ENCODE measurements at places on chromosomes 4 and X.

DNA sequence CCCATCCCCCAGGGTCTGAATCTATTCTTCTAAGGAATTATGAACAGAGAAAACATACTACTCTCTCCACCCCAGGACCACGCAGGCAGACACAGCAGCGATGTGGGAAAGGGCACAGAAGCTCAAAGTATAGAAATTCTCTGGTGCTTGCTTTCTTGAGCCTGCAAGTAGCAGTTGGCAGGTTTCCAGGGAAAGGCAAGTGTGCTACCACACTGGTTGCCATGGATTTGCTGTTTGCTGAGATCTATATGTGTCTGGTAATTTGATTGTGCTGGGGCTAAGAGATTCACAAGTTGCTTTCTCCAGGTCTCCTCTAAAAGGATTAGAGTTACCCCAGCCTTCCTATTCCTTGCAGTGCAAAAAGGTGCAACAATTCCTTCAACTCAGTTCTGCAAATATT, 83.1 kb downstream of the GUCY2F start:
- no peak for DNase-seq

GRCh38 chrX:64192040-64192439, 13.5 kb downstream of the AMER1 start:
- no peak for DNase-seq

DNA sequence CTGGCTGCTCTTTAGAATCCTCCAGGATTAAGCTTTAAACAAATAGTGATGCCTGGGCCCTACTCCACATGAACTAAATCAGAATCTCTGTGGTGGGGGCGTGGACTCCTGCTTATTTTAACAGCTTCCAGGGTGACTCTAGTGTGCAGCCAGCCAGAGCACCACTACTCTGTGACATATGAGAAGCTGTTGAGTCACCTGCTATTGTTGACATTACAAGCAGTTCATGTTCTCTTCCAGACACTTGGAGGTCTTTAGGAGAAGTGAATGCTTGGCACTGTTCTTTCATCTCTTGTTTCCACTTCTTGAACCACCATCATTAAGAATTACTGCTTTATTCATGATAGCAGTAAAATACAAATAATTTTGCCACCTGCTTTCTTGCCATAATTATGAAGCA, 426 bp upstream of the C4orf51 start:
- DNase-seq, result no peak

GRCh38 chrX:66050140-66050569, 10.3 kb upstream of the VSIG4 start:
- no peak for DNase-seq

DNA sequence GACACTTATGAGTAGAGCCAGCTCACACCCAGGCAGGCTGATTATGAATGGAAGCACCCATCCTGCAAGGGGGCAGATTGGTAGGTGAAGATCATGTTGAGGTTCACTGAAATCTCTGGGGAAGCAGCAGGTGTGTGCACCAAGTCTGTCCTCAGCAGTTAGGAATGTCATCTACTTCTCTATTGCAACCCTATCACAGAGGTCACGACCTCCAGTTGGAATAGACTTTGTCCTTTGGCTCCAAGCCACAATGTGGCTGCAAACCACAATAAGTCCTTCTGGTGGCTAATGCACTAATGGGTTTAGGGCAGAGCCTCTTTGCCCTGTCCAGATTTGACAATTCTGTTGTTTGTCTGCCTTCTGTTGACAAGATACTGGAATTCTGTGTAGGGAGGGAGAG, 1056.7 kb downstream of the PCDH19 start:
- DNase-seq, result no peak

GRCh38 chr4:186472948-186473347, 82.4 kb downstream of the MTNR1A start:
- DNase-seq, result no peak

DNA sequence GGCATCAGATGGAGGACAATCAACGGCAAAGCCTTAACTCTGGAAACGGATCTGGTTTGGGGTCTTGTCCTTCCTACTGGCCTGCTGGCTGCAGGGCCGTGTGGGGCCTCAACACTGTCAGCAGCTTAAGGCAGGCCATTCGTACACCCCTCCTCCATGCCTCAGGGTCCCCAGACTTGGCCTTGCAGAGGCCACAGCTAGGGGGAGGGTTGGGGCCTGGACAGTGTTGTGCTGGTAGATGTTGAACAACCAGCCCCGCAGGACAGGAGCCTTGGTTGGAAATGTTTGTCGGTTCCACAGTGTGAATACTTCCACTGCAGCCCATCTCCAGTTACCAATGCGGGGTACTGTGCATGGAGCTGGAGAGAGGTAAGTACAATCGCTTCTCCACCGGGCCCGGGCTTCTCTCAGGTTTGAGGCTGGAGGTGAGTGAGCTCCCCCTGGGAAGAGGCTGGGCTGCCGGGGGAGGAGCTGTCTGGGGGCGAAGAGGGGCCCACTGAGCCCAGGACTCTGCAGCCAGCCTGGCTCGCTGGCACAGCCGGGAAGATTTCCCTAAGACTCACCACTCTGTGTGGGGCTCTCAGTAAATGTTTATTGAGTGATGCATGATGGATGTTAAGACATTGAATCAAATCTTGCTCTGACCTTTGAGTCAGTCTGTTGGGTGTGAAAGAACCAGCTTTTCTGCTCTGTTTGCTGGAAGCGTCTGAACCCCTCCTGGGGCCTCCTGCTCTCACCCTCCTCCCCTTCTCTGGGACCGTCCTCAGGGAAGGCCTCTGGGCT, 19.7 kb upstream of the GPR78 start:
- DNase-seq, result no peak

DNA sequence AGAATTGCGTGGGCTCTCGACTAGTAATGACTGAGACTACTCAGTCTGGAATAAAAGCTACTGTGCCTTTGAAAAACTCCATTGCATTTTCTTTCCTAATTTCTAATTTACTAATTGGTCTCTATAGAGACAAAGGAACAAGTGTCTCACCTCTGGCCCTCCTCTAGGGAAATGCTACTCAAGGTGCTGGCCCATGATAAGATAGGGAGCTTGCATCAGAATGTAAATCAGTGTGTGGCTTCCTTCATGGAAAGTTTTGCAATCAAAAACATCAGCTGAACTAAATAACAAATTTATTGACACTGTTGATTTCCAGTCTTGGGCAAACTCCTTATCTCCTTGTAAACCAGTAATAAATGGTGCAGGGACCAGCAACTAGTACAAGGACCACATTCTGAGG, 81.8 kb downstream of the SRPX start:
- no peak for DNase-seq

DNA sequence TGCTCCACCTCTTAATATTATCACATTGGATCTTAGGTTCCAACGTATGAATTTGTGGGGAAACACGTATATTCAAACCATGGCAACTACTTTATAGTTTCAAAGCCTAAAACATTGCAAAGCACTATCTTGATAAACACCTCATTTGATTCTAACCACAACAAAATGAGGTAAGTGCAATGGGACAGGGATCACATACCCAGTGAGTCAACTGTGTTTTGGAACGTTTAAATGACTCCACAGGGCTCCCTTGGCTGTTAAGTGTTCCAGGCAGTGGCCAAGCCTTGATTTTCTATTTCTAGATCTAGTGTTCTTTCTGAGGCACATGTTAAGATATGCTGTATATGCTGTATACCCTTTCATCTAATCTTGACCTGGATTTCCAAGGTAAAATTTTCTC, 54.5 kb upstream of the C1QTNF7 start:
- no peak for DNase-seq

DNA sequence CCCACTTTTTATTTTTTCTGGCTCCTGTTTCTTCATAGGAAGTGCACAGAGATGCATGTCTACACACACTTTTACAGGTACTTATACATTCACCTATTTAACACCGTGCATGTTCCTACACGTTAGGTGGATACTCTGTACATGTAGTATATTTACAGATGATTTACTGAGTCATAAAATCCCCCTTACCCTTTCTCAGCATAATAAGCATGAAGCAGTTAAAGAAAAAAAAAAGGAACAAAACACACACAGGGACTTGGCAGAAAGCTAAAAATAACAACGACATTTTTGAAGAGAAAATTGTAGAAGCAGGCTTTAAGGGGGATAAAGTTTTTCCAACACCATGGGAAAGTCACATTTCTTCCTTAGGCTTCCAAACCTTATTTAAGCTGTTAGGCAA, 96.4 kb upstream of the IQCM start:
- no peak for DNase-seq

- DNase-seq, result no peak
These were observed at the start of gene TMEM47 for GRCh38 chrX:34656842-34657725. Gene TMEM47 (minus strand): TSS chrX:34657285. CDS start chrX:34657029, 256 bp downstream.

GRCh38 chr4:845836-846251, 19.9 kb upstream of the CPLX1 start:
- no peak for DNase-seq

DNA sequence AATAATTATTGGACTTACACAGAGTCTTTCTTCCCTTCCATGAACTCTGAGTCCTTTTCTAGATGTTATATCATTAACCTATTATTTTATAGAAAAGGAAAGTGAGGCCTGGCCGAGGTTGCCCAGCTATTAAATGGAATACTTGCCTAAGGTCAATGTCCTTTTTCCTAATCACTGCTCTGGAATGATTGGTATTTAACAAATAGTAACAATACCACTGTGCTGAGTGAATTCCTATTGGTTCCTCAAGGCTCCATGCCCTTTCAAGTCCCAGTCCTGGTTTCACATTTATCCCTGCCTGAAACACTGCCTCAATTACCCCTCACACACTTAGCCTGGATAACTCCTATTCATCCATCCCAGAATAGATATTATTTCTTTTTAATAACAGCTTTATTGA, 6.2 kb downstream of the TCEAL9 start:
- DNase-seq, result no peak

GRCh38 chr4:76251441-76252270, at the start of gene FAM47E:
Gene FAM47E (plus strand): TSS chr4:76251721. CDS start chr4:76251747, 26 bp downstream.
- DNase-seq, result peak; percentile 38

DNA sequence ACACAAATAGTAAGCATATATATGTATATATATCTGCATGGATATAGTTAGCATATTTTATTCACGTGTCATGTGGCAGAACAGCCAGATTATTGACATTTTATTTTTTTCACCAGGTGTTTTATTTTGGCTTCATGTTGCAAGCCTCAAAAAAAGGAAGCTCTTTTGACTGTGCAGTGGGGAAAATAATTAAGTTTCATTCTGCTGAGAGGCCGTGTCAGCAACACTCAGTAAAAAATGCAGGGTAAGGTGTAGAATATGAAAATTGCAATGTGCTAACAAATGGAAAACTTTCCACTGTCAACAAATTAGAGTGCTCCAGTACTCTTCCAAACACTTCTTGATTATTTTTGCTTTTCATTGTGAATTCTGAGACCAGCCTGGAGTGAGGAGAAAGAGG, 511.5 kb downstream of the GLUD2 start:
- DNase-seq, result no peak

DNA sequence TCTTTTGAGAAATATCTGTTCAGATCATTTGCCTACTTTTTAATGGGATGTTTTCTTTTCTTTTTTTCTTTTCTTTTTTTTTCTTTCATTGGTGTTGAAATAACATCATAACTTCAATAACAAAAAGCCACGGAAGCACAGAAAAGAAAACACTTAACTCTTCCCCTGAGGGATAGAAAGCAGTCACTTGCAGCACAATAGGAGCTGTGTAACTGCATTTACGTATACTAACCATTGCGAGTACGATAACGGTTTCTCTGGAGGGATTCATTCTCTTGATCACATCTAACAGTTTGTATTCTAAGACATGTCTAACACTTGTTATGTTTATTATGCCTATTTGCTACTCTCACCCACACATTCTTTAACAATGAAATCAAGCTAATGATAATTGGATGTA, 27.3 kb downstream of the C4orf46 start:
- DNase-seq, result no peak

DNA sequence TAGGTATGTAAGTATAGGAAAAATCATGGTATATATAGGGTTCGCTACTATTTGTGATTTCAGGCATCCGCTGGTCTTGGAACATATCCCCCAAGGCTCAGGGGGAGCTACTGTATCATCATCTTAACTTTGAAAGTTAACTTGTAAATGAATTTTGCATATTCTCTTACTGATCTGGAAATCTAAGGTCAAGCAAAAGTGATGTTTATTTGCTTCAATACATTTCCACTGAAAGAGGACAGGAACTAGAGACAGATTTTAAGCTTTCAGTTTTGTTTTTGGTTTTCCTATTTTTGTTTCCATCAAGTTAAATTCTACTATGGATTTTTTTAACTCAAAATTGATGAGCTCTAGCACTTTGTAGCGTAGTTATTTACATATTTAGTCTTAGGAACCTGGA, 56.2 kb downstream of the NAF1 start:
- no peak for DNase-seq

GRCh38 chr4:97761445-97762114, 381.7 kb downstream of the STPG2 start:
- DNase-seq, result no peak

GRCh38 chr4:169757575-169758184, at the start of gene HPF1:
Gene HPF1 (minus strand): TSS chr4:169757944. CDS start chr4:169757877, 67 bp downstream.
- peak; percentile 96 for DNase-seq

DNA sequence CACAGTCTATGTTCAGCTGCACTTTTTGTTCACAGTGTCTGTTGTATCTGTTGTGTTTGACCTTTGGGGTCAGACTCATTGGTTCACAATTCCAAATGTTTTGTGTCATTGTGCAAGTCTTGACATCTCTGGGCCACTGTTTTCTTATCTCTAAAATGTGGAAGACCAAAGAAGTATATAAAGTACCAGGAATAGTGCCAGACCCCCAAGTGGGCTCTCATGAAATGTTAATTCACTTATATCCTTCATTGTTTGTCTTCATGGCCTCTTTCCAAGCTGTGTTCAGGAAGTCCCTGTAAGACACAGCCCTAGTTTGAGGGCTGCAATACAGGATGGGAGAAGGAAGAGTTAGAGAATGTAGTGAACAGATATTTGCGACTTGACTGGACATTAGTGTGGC, 468.3 kb upstream of the BOD1L1 start:
- DNase-seq, result no peak

DNA sequence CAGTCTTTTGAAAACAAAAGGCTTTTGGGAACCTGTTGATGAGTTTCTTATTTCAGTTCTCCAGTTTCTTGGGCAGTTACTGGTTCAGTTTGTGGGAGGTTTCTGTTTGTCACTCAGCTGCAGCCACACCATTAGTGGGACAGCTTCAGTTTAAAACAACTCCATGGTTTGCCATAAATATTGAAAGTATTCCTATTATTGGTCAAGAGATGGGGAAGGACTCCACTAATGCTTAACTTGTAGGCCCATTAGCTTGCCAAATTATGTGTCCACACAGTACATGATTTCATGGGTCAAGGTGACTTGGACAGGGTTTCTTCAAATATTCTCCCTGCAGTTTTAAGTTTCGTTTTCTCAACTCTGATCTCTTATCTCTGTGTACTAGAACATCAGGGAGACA, 15.5 kb upstream of the ASIC5 start:
- DNase-seq, result no peak

DNA sequence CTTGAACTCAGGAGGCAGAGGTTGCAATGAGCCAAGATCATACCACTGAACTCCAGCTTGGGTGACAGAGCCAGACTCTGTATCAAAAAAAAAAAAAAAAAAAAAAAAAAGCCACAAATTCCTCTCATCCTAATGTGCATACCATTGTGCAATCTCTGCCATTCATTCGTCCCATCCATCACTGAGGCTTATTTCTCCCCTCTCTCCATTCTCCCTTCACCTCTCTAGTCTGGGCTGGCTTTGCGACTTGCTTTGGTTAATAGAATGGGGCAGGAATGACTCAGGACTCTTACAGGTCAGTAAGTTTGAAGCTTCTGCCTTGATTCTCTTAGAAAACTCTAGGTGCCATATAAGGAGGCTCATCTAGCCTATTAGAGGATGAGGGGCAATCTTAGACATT, 60.3 kb upstream of the DDX3X start:
- no peak for DNase-seq

All from activated T-cell treated with anti-CD3 and anti-CD28 coated beads, Interleukin-2, amount 50 U/mL, for 1 hour (primary cell).